ENCODE measurements at places on chromosomes 13 and 19.

- no peak for DNase-seq
These were observed 299.1 kb upstream of the TSHZ3 start for GRCh38 chr19:31648347-31648746.

DNA sequence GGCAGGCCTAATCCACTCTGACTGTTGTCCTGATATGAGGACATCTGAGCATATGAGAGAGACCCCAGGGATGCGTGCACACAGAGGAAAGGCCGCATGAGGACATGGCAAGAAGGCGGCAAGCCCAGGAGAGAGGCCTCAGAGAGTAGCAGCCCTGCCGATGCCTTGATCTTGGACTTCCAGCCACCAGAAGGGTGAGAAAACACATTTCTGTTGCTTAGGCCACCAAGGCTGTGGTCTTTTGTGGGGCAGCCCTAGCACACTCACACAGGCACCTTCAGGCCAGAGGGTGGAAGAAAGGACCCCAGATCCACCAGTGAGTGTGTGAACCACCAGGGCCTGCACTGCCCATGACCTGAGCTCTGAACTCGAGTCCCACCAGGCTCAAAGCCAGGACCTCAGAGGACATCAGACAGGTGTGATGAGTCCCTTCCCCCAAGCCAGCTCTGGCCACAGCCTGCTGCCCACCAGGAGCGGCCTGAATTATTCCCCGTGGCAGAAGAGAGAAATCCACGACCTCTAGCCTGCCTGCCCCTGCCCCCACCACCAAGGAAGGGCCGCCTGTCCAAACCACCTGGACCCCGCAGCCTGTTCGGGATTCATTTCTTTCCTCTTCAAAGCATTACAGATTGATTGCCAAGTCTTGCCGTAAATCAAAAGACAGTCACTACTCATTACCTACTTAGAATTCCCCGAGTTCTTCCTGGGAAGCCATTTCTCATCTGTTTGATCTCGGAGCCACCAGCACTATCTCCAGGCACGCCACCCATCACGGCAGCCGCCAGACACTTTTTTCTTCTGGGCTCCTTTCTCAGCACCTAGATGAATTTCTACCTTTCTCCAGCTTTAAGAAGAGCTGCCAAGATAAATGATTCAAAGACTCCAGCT is 72.2 kb downstream of the CEBPG start:
- DNase-seq = no peak

- DNase-seq = no peak
These were observed 14.3 kb downstream of the LPAR6 start for GRCh38 chr13:48398450-48399095.

DNA sequence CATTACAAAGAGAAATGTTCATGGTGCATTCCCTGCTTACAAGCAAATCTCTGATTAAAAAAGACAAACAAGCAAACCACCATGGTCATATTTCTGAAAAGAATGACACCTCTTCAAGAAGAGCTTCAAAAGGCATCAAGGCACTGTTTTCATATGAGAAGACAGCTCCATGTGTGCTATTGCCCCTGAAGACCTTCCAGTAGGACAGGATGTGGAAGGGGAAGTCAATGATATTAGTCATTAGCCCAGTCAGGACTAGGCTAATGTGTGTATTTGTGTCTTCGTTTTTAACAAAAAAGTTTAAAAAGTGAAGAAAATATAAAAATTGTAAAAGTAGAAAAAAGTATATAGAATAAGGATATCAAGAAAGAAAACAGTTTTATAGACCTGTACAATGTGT is 534.7 kb upstream of the ARGLU1 start:
- no peak for DNase-seq

GRCh38 chr19:55712804-55713631 is 25.2 kb downstream of the NLRP9 start:
- no peak for DNase-seq

DNA sequence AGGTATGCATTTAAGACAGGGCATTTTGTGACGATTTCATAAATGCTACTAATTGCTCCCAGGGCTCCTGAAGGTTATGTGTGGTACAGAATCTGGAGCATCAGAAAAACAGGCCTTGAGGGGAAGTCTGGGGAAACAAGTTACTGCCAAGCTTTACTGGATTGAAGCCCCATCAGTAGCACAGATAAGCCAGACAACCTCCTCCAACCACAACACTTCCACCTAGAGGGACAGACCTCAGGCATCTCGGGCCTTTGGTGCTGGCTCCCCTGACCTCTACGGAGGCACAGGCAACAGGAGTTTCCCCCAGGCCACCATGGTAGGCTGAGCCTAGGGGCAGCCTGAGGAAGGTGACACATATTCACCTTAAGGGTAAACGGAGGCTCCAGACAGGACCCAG is 54.1 kb downstream of the ABCC4 start:
- DNase-seq = no peak

GRCh38 chr13:37106642-37107041 is 1.2 kb upstream of the CSNK1A1L start:
- no peak for DNase-seq

- no peak for DNase-seq
These were observed 9.1 kb downstream of the ATP8A2 start for GRCh38 chr13:25380741-25381324.

DNA sequence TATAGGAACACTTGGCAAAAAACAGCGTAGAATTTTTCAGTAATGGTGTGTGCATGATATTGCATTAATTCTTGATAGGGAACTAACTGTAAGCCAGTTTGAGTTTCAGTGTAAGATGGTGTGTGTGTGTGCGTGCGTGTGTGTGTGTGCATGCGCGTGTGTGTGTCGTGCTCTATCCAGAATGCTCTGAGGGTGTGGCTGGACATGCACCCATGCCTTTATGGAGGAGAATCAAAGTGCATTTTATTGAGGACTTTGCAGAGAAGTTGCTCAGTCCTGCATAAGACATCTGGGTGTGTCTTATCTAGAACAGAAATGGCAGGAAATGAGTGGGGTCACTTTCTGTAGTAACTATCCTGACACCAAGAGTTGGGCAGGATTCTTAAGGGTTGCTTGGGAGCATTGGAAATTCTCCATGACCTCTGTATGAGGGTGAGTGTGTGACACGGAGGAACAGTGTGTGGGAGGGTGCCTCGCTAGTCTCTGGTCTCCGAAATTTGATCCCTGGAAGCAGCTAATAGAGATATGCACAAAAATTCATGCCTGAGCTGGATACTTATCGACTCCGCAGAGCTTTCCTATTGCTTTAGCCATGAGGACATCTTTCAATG is 252.2 kb downstream of the TSHZ3 start:
- DNase-seq = no peak

- no peak for DNase-seq
These were observed 147.7 kb downstream of the COG6 start for GRCh38 chr13:39803156-39803555.

DNA sequence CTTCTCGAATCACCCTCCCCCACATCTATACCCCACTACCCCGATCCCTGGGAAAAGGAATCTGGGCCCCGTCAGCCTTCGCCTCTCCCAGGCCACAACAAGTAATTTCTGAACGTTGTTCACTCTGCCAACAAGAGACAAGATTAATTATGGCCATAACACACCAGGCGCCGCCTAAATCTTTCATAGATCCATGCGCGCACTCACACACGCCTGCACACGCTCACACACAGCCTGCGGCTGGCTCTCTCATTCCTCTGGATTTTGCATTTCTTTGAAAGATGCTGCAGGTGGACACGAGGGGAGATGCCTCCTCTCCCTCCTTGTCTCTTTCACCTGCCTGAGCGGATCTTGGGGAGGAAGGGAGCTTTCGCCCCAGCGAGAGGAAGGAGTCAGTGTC is 17.1 kb downstream of the ZNRF4 start:
- DNase-seq = no peak

DNA sequence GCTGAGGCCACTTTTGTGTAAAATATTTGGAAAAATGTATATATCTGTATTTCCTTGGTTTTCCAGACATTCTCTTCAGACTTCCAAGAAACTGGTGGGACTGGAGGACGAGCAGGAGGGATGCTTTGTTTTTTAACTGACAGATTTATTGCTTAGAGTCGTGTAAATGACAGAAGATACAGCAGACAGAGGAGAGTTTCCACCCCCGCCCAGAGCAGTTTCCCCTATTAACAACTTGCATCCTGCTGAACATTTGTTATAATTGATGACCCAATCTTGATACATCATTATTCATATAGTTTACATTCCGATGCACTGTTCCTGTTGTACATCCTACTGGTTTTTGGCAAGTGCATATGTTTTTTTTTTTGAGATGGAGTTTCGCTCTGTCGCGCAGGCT is 7.1 kb upstream of the DOCK6 start:
- no peak for DNase-seq

DNA sequence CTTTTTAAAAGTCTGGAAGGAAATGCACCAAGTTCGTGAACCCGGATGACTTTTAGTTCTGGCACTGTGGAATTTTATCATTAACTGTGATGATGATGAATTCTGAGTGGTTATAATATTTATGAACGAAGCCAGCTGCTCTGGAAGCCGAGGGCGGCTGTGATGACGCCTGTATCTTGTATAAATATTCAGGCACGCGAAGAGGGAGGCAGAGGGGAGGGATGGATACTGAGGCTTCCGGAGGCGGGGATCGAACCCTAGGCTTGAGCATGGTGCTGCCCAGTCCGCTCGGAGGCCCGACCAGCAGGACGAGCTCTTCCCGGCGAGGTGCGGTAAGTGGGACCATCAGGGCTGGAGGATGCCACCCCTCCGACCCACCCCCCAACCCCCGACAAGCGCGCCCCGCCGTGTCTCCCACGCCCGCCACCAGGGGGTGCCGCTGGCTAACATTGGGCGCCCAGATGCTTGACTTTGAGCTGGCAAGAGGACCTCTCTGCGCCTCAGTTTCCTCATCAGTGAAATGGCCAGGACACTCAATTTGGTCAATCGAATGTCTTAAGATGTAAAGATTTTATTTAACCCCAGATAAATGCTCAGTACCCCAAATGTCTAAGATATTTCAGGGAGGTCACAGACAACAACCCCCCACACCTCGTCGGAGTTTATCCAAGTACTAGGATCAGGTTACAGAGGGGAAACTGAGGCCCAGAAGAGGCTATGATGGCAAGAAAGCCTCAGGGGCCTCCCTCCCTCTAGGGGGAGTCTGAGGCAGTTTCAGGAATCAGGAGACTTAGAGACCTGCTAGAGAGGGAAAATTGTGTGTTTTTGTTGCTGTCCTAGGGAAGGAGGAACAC is 4.5 kb upstream of the RAB3A start:
- peak; percentile 41 for DNase-seq

- DNase-seq = no peak
These were observed 65.8 kb downstream of the GPC6 start for GRCh38 chr13:93292366-93292765.

- no peak for DNase-seq
These were observed 263.6 kb upstream of the GPC6 start for GRCh38 chr13:92963029-92963428.

GRCh38 chr13:30308548-30308947 is 1.2 kb upstream of the KATNAL1 start:
- DNase-seq = no peak

DNA sequence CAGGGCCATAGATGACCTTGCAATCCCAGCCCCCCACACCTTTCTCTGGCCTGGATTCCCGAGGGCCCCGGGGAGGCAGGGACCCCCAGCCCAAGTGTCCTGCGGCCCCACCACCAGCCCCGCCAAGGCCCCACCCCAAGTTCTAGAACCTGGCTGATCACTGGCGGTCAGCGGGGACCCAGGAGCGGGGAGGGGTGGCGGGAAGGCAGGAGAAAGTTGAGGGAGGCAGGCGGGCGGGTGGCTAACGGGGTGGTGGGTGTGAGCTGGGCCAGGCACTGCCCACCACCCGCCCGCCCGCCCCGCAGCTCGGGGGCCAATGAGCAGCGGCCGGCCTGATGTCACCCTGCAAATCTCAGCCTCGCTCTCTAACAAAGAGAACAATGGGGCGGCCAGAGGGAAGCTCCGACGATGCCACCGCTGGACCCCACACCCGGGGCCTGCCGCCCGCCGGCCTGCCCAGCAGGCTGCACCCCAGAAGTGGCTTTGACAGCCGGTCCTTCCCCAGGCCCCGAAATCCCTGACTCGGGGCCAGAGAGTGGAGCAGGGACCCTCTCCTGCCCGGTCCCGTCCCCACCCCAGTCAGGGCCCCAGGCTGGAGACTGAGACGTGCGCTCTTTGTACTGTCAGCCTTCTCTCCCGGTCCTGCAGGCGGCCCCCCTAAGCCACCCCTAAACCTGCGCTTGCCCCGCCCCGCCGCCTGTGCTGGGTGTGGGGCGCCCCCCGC is 1.6 kb downstream of the MEX3D start:
- peak; percentile 58 for DNase-seq

DNA sequence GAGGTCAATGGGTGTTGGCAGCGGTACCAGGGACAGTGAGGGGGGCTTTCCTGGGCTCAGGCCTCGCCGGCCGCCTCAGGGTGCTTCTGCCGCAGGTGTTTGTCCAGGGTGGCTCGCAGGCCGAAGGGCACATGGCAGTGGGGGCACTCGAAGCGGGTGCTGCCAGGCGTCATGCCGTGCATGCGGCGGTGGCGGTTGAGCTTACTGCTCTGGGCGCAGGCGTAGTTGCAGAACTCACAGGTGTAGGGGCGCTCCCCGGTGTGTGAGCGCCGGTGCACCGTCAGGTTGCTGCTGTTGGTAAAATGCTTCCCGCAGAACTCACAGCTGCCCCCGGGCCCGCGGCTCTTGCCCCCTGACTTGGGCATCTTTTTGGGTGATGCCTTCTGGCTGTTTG is 4.7 kb downstream of the ZNF296 start:
- DNase-seq = no peak

DNA sequence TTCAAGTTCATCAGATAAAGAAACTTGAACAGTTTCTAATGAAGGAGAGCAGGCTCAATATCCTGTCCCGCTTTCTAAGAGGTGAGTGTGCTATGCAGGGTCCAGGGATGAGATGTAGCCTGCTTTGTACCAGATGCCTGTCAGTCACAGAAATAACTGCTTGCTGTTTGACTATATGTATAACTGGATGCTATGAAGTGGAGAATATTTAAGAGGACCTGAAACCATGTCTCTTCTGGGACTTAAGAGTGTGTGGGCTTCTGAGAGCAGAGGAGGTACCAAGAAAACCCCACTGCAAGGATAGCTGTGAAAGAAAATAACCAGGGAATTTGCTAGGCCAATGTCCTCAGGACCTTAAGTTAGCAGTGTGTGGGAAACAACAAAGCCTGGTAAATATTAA is 246.3 kb upstream of the RFC3 start:
- DNase-seq = no peak

DNA sequence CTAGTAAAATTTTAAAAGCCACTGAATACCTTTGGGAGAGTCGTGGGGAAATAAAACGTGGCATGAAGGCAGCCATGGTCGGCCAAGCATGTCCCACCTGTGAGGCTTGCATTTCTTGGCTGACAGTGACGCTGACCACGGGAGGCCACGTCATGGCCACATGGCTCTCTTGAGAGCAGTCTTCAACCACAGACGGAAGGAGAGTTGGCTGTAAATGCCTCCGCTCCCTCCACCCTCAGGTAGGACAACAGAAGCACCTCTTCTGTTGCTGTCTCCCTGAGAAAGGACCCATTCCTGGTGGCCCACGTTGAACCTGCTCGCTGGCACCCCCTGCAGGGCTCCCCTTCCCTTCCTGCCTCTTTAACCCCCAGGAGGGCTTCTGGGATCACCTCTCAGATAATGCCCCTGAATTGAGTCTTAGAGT is 10.6 kb upstream of the LRRC25 start:
- DNase-seq = no peak

DNA sequence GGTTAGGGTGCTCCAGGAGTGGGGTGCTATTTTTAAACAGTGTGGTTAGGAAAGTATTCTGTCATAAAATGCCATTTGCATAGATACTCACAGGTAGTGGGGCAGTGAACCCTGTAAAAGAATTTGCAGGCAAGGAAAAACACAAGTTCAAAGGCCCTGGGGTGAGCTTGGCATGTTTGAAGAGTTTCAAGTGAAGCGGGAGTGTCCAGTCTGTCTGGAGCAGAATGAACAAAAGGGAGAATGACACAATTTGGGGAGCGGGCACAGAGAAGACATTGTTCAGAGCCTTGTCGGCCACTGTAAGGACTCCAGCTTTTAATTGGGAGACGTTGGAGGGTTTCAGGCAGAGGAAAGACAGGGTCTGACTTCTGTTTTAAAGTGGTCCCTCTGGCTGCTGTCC is 2.8 kb downstream of the GRWD1 start:
- no peak for DNase-seq
